Left hindlimb (tissue), 1 donor: ENCODE measurements at places on chromosomes 16 and 17.

- DNase-seq, result no peak
Measured at GRCh38 chr16:51797669-51798259, 646.7 kb upstream of the SALL1 start.

GRCh38 chr16:69822174-69822935 lies 60.2 kb downstream of the WWP2 start:
- no peak for DNase-seq

DNA sequence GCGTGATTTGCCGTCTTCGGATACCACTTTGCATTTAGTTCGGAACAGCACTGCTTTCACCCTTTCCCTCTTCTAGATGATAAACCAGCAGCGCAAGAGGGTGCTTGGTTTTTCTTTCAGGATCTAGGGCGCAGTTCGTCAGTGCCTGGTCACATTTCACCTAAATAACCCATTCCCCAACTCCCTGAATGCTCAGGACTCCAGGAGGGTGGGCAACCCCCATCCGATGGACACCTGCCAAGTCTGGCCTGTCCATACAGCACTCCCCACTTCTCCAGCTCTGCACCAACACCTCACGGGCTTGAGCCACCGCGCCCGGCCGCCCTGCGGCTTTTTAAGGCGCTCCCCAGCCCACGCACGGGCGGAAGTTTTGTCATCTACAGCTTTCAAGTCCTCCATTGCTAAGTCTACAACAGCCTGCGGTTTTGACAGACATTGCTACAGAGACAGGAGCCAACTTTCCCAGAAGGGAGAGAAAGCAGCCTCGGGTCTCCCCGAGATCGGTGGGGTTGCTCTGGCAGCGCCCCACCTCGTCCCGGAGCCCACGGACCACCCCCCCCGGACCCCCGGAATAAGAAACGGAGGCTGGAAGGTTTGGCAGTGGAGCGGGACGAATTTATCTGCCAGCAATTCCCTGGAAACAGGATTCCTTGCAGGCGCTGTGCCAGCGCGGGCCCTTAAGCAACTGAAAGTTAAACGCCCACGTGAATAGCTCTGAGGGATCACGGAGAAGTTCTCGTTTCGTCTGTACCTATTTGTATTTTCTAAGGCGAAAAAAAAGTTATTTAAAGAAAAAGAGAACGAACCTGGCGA lies 38.6 kb upstream of the SLFN13 start:
- DNase-seq, result no peak

DNA sequence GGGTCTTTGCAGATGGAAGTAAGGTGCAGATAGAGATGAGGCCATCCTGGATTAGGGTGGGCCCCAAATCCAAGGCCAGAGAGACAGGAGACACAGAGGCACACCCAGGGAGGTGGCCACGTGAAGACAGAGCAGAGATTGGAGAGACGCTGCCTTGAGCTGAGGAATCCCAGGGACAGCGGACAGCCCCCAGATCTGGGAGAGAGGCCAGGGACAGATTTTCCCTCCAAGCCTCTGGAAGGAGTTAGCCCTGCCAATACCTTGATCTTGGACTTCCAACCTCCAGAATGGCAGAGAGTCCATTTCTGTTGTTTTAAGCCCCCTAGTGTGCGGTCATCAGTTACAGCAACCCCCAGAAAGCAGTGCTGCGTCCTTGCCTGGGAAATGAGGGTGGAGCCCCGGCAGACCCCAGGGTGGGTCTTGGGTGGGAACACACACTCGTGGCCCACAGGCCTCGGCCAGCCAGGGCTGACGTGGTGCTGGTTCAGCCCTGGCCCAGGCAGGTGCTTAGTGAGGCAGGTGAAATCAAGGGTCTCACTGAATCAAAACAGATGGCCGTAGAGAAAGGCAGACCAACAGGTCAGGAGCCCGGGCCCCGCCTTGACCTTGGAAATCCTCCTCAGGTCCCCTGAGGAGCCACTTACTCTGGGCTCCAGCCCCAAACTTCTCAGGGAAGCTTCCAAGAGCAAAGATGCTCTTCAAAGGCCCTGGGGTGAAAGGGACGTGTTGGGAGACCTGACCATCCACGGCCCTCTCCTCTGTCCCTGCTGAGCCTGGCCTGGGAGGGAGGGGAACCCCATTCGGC lies 169.3 kb downstream of the RBFOX3 start:
- DNase-seq, result no peak

DNA sequence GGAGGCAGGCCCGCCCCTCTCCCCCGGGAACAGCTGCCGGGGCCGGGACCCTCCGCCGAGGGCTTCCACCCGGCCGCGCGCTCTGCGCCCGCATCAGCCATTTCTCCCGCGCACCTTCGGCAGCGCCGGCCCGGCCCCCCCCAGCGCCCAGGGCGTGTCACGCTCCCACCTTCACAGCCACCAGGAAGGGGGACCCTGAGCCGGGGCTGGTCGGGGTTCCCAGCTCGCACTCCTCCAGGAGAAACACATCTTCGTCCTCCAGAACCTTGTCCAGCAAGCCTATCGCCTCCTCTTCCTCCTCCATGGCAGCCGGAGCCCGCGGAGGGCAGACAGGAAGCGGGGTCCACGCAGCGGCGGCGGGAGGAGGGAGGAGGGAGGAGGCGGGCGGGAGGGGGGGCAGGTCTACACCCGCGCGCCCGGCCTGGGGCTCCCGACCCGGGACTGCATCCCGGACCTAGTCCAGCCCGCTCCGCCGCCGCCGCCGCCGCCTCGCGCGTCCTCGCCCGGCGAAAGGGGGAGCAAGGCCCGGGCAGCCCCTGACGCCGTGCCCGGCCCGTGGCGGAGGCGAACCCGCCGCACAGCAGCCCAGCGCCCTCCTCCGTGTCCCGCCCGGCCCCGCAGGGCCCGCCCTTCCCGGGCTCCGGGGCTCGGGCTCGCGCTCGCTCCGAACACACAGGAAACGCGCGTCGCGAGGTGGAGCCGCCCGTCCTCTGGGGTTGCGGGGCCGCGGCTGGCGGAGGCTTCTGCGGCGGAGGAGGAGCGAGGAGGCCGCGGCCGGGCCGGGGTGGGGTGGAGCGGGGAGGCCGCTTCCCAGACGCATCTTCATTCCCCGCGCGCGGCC lies 70.8 kb downstream of the ABR start:
- DNase-seq, result peak; percentile 64

DNA sequence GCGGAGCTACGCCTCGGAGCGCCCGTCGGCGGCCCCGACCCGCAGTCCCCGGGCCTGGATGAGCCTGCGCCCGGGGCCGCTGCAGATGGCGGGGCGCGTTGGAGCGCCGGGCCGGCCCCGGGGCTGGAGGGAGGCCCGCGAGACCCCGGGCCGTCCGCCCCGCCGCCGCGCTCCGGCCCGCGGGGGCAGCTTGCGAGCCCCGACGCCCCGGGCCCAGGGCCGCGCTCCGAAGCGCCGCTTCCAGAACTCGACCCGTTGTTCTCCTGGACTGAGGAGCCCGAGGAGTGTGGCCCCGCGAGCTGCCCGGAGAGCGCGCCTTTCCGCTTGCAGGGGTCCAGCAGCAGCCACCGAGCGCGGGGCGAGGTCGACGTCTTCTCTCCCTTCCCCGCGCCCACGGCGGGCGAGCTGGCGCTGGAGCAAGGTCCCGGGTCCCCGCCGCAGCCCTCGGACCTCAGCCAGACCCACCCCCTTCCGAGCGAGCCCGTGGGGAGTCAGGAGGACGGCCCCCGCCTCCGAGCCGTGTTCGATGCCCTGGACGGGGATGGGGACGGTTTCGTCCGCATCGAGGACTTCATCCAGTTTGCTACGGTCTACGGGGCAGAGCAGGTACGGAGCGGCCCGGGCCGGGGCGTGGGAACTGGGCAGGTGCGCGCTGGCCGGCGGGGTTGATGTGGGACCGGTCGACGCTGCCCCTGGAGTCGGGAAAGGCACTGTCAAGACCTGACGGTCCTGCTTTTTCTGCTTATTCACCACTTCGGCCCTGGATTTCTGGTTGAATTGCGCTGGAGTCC lies 861 bp downstream of the RAB11FIP3 start:
- no peak for DNase-seq

DNA sequence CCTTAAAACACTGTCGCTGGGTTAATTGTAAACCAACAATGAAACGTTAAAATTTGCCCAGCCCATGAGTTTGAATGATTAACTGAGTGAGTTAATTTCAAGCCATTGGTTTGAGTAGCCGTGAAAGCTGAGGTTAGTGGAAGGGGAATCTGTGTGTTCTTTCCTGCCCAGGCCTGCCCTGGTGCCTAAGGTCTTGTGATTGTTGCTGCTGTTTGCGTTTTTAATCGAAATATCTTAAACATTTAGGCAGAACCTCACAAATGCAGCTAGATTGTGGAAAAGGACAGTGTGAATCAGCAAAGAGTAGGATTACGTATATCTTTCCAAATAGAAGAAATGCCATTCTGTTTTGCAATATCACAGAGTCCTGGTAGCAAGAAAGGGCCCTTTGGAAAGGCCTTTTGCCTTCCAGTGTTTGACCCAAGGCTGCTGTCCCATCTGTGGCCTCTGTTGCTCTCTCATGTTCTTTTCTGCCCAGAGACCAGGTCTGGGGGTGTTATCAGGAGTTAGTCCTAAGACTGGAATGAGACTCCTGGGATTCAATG lies 113.8 kb downstream of the MSI2 start:
- no peak for DNase-seq
